WTC11 (cell line): ENCODE measurements at places on chromosomes 6 and 20. TPM values are rescaled to one million over a fixed set of nuclear protein-coding genes. Genes with fewer than 3 reads are reported as not detected.

GRCh38 chr6:3228771-3229565, 1.5 kb upstream of the TUBB2B start:
- peak; percentile 66 for DNase-seq

- DNase-seq = no peak
Observed at GRCh38 chr6:20217324-20217855, 5.1 kb upstream of the MBOAT1 start.

DNA sequence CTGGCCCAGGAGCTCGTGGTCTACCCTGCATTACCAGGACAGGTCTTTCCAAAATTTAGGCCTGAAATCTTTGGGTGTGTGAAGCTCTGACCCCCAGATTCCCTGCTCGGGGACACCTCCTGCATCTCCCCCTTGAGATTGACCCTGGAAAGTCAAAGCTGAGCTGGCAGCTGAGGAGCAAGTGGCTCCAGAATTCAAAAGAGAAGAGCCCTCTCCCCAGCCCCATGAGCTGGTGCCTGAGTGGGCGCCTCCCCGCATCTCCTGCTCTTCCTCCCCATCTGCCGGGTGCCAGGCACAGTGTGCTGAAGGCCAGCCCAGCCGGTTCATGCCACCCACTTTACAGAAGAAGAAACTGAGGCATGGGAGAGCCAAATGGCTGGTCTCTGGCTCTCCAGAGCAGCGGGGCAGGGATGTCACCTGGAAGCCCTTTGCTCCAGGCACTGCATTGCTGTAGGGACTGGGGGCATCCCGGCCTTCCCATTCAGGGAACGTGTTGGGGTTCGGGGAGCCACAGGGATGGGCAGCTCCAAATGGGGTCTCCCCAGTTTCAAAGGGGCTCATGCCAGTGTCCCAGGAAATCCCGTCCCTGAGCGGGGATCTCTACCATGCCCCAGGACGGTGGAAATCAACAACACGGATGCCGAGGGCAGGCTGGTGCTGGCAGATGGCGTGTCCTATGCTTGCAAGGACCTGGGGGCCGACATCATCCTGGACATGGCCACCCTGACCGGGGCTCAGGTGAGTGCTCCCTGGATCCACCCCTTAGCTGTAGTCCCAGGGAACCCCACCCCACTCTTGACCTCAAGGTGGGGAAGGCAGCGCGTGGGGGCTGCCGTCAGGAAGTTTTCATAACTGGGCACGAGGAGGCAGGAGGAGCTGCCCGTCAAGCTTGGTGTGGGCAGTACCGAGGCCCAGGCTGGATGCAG, 20.5 kb downstream of the NPEPL1 start:
- peak; percentile 9 for DNase-seq

- no peak for DNase-seq
Observed at GRCh38 chr20:19015351-19016139, 196.9 kb upstream of the SLC24A3 start.

- peak; percentile 77 for DNase-seq
Observed at GRCh38 chr6:27814665-27815424, 97.4 kb downstream of the OR2B2 start.

GRCh38 chr6:161373905-161374451, 100.1 kb upstream of the AGPAT4 start:
- peak; percentile 87 for DNase-seq

- no peak for DNase-seq
Observed at GRCh38 chr20:40286975-40287531, 402.0 kb downstream of the MAFB start.

GRCh38 chr6:89596484-89596883, 42.1 kb downstream of the LYRM2 start:
- no peak for DNase-seq

GRCh38 chr20:62336329-62336728, 30.8 kb downstream of the LAMA5 start:
- no peak for DNase-seq

- DNase-seq = peak; percentile 69
Observed at GRCh38 chr20:19758501-19759331, 658 bp downstream of the RIN2 start.

- DNase-seq = peak; percentile 72
Observed at GRCh38 chr6:108541843-108542759, 18.6 kb upstream of the FOXO3 start.

DNA sequence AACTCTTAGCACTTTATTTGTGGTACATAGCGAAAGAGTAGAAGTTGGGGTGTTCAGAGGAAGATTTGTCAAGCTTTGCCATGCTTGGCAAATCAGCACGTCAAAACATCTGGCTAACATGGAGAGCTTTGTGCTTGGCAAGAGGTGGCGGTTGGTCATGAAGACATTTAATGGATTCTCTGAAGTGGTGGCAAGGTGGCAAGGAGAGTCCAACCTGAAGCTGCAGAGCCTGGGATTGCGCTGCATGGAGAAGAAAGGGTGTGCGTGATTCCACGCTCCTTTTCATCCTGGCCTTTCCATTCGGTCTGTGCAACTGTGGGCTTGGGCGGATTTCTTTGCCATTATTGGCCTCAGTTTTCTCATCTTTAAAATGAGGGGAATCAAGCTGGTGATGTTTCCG, 3.1 kb downstream of the PYGB start:
- DNase-seq = no peak

DNA sequence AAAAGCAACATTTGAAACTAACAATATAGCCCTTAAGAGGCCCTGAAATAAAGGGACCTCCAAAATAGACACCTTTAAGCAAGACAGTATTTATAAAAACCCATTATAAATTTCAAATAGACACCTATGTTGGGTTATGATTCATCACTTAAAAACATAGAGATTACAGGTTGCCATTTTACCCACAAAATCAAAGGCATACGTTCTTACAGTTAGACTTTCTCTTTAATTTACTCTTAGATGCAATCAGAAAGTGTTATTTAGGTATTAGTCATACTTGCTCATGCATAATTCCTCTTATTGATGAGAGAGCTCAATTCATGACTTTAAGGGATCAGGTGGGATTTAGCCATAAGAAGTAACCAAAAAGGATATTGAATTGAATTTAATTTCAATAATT, 51.5 kb upstream of the TMEM200A start:
- no peak for DNase-seq

DNA sequence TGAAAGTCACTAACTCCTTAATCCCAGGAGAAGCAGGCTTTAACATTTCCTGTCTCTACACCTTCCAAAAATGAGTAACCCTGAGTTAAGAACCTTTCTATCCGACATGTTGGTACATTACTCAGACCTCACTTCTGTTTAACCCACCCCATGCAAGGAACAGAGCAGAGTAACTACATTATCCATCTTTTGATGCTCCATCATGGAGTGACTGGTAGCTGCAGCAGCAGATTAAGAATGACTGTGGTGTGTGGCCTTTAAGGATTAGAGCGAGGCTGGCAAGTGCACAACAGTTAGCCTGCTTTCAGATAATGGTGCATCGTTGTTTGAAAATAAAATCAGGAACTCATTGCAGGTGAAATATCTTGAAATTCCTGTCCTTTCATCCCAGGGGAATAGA, 2.0 kb downstream of the TRAF3IP2 start:
- no peak for DNase-seq

GRCh38 chr6:110398778-110399177, 16.6 kb downstream of the DDO start:
- no peak for DNase-seq

DNA sequence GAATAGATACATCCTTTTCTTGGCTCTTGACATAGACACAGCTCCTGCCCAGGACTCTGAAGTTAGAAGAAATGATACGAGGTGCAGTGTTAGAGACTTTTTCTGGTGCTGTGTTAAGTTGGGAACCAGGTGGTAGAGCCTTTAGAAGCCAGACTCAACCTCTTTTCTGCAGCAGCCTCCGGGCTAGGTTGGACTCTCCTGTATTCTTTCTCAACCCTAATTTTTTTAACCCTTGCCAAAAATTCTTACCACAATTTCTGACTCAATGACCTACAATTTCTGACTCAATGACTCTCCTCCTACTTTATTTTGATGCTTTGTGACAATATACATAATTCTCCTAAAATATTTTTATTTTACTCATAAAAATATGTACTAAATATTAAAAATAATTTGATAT, 127.4 kb upstream of the PRL start:
- DNase-seq = no peak

GRCh38 chr6:34062815-34063214, 83.1 kb downstream of the GRM4 start:
- peak; percentile 50 for DNase-seq

DNA sequence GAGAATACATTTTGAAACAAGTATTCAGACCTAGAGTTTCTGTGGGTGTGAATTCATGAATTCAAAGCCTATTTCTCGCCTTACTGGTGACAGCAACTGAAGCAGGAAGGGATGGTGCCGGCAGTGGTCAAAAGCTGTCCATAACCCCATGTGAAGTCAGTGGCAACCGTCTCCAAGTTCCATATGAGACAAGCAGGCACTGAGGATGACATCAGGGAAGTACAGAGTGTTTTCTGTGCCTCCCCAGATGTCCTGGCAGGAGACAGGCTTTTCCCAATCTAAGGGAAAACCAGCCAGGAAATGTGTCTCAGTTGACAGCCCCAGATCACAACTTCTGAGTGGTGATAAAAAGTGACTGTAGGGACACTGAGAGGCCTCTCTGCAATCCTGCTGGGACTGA, 66.6 kb downstream of the HIVEP2 start:
- no peak for DNase-seq

The CRISP3 gene
- total RNA-seq = not detected in 3 replicates

The AIF1 gene
- total RNA-seq = 5.4 to 8.5 TPM (median 7.1 TPM) in 3 replicates

The PBOV1 gene
- total RNA-seq = not detected in 3 replicates

The CPNE1 gene
- total RNA-seq = 287 to 312 TPM (median 299 TPM) in 3 replicates

The PLN gene
- total RNA-seq = 0.09 TPM in 1 of 3 replicates, not detected in the others
